ENCODE measurements at places on chromosomes 3 and 15.

DNA sequence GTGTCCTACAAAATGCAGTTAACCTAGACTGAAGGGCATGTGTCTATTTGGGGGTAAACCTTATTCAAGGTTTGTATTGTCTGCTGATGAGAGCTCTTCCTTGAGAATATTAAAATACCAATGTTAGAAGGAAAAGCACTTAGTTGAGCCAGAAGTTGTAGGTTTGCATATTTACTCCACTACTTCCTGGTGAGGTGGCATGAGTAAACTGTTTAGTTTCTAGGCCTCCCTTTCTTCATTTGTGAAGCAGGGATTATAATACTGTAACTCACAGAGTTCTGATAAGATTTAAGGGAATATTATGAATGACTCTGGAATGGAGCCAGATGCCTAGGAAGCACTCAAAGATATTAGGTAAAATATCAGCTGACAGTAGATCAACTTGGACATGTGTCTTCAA lies 46.7 kb downstream of the CD200R1L start:
- no peak for DNase-seq

GRCh38 chr3:128320551-128321340 lies 145.9 kb downstream of the DNAJB8 start:
- DNase-seq: no peak

GRCh38 chr3:49654955-49655556 lies 19.1 kb upstream of the APEH start:
- no peak for DNase-seq

GRCh38 chr3:61520966-61521628 lies 40.3 kb upstream of the PTPRG start:
- DNase-seq: peak; percentile 14

DNA sequence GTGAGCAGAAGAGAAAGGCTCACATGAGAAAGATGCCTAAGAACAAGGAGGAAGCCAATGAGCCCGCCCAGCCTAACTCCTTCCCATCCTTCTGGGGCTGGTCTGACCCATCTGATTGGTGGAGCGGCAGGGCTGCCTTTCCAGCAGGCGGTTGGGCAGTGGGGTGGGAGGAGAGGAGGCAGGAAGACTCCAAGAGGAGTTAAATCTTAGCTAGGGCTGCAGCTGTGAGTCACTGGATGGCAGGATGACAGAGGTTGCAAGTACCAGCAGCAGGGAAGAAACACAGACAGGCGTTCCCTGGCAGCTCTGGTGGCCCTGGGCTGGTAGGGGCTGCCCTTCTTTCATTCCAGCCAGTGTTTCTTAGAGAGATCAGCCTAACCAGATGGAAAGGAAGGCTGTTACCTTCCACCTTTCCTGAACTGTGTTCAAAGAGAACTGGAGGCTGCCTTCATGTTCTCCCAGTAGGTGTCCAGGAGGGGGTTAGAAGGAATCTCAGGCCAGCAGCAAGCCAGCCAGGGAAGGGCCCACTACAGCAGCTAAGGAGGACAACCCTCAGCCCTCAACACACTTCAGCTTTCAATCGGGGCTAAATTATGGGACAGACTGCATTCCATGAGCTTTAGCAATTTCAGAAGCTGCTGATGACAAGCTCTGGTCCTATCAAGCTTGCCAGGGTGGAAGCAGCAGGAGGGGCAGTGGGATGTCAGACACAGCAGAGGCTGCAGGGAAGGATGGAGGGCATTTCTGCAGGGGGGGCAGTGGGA lies 50.3 kb downstream of the CHSY1 start:
- DNase-seq: peak; percentile 73

- DNase-seq: no peak
These were observed 28.2 kb downstream of the TPM1 start for GRCh38 chr15:63070681-63071129.

- no peak for DNase-seq
These were observed 155.0 kb upstream of the HES1 start for GRCh38 chr3:193980905-193981304.

- DNase-seq: no peak
These were observed 11.7 kb upstream of the SEMA3B start for GRCh38 chr3:50256978-50257890.

DNA sequence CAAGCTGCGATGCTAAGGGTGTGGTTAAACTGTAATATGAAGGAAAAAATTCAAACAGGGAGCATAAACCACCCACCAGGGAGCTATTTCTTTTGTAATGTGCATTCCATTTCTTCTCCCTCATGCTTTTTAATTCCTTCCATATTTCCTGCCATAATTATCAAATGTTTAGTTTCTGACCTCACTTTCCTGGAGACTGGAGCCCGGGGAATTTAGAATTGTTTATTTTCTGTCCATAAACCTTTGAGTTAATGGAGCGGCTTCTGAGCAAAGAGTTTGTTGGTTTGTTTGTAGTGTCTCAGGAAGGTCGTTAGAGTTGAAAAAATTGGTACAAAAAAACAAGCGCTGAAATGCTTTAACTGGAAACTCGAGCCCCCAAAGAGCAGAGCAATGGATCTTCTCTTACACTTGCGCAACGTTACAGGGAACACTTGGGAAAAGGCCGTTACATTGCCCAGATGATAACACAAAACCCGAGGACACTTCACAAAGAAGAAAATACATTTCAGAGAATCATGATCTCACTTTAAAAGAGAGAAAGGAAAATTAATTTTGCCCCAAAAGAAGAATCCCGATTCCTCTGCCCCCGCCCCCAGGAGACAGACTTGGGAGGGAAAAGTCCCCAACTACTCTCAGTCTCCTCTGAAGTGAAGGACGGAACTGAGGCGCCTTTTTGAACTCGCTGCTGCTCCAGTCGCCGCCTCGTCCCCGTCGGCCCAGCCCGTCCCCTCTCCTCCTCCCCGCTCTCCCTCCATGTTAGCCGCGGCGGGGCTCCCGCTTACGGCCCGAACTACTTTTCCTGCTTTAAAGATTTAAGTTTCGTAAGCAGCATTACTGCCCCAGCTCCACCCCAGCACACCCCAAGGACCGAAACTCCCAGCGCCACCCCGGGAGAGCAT lies 842 bp downstream of the FSTL1 start:
- DNase-seq: no peak

DNA sequence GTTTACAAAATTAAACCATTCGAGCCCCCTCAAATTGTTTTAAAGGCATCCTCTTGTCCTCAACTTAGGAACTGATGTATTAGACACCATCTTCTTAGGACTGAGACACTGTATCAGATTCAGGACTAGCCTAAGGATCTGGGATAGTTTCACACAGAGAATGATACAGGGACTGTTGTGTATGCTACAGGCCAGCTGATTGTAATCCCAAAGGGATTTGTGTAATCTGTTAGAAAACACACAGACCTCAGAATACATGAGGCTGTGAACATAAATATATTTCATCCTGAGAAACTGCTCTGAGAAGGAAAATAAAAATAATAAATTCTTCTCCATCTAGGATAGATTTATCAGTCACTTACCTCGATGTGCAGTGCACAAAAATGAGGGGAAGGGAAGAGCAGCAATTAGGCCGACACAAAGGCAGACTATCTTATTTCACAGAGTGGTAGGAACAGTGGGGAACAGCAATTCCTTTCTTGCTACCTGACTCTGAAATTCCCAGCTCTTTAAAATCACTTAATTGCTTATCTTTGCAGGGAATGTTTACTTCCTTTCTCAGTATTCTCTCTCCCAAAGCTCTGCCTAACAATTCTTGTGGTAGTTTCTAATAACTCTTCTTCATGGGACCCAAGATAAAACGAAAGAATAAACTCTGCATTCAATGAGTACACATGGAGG lies 322.5 kb downstream of the MAGI1 start:
- DNase-seq: no peak

GRCh38 chr15:68592054-68592453 lies 13.3 kb downstream of the CORO2B start:
- DNase-seq: no peak

DNA sequence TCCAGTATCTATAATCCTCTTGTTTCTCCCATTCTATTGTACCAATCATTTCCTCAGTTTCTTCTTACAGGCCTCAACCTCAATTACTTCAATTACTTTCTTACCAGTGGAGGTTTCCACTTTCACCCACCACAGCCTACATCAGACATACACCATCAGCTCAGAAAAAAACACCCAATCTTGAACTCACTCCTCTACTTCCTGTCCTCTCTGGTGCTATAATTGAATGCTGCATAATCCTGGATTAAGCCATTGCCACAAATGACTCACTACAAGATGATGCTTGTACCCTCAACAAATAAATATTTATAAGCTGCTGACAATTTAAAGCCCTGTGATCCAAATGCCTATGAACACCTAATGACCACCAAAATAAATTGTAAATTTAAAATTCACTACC lies 18.5 kb downstream of the RYK start:
- no peak for DNase-seq
